ENCODE measurements at places on chromosomes 5 and 9.

DNA sequence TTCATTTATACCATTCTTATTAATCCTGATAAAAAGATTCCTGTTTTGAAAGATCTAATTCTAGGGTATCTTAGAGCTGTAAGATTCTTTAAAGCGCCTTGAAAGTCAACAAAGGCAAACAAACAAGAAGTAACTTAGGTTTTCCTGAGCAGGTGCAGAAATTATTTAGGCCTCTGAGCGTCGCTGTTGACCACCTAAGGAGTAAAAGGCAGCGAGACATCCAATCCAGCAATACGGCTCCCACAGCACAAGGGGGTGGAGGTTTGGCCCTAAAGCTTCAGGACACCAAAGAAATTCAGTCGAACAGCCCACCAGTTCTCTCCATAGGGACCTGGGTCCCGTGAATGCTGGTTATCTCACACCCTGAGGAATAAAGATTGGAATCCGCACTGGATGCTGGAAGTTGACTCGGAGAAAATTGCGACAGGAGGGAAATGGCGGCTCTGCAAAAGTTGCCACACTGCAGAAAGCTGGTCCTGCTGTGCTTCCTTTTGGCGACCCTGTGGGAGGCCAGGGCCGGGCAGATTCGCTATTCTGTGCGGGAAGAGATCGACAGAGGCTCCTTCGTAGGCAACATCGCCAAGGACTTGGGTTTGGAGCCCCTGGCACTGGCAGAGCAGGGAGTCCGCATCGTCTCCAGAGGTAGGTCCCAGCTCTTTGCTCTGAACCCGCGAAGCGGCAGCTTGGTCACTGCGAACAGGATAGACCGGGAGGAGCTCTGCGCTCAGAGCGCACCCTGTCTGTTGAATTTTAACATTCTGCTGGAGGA lies at the start of gene PCDHGA2:
TSS of gene PCDHGA2 (plus strand) at position 223 of the 769 bp plus-strand sequence.
- no peak for DNase-seq

DNA sequence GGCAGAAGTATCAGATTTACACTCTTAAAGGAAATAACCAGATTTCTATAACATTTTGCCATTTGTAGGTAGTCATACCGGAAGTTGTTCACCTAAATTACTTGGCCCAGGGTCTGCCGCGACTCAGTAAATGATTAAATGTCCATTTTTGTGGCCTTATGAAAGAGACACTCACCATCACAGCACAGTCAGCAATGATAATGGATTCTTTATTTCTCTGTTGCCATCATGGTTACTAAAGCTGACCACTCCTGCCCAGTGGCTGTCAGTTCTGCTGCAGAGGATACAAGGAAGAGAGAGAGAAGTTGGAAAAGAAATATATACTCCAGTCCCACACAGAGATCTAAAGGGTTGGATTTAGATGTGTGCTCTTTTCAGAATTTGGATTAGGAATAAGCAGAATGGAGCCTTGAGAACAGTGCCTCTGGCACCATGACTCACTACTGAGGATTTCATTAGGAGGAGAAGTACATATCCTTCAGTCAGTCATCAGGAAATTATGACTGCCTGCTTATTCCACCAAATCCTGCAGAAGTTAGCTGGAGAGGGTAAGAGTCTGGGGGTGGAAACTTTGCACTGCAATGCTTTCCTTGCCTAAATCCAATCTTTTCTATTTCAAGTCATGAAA lies 72.8 kb upstream of the EFNA5 start:
- no peak for DNase-seq

GRCh38 chr5:117212866-117213265 lies 638.2 kb upstream of the SEMA6A start:
- DNase-seq = no peak

DNA sequence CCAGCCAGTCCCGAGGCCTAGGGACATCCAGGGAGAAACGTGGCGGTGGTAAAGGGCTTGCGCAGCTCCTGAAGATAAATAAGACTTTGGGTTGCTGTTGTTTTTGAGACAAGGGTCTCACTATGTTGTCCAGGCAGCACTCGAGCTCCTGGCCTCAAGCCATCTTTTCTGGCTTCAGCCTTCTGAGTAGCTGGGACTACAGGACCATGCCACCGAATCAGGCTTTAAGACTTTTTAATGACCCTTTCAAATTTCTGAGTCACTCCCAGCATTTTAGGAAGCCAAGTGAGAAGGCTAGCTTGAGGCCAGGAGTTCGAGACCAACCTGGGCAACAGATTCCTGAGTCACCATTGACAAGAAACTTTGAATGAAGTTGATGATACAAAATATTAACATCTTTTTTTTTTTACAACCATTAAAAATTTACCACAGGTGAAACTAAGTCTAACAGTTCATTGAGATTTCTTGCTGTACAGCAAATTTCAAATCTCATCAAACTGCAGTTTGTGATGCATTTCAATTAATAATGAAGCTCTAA lies 817 bp upstream of the GNE start:
- no peak for DNase-seq

GRCh38 chr5:135309391-135310327 lies 89.4 kb downstream of the MACROH2A1 start:
- DNase-seq = no peak

GRCh38 chr5:39616131-39616530 lies 191.4 kb upstream of the DAB2 start:
- DNase-seq = no peak

DNA sequence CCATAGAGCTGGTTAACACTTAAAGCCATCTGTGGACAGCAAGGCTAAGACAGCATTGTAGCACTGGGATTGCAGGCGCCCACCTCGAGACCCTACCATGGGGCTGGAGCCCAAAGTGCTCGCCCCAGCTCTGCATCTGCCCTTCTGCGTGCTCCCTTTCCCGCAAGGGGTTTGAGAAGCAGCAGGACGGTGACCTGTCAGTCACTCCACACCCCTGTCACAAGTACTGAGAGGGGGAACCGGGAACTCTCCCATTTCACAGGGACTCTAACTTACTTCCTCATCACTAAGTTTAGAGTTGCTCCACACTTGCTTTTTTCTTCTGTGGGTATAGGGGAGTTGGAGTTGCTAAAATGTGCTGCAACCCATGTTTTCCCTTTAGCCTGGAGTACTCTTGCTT lies 273.2 kb downstream of the SMARCA2 start:
- DNase-seq = no peak

DNA sequence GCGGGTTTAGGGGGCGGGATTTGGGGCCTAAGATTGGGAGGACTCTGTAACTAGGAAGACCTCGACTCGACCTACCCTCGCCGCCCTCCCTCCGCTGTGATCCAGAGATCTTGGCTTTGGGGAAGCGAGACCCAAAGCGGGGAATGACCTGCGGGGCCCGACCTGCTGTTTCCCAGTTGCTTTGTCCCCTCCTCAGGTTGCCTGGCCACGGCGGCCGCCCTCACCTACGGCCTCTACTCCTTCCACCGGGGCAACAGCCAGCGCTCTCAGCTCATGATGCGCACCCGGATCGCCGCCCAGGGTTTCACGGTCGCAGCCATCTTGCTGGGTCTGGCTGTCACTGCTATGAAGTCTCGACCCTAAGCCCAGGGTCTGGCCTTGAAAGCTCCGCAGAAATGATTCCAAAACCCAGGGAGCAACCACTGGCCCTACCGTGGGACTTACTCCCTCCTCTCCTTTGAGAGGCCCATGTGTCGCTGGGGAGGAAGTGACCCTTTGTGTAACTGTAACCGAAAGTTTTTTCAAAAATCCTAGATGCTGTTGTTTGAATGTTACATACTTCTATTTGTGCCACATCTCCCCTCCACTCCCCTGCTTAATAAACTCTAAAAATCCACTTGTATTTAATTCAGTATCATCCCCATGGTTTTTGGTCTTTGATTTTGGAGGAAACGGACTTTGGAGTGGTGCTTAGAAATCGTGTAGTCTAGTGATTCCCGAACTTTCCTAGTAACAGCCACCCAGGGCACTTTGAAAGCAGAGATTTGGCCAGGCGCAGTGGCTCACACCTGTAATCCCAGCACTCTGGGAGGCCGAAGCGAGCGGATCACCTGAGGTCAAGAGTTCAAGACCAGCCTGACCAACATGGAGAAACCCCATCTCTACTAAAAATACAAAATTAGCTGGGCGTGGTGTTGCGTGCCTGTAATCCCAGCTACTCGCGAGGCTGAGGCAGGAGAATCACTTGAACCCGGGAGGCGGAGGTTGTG lies 878 bp downstream of the HIGD2A start:
- no peak for DNase-seq

DNA sequence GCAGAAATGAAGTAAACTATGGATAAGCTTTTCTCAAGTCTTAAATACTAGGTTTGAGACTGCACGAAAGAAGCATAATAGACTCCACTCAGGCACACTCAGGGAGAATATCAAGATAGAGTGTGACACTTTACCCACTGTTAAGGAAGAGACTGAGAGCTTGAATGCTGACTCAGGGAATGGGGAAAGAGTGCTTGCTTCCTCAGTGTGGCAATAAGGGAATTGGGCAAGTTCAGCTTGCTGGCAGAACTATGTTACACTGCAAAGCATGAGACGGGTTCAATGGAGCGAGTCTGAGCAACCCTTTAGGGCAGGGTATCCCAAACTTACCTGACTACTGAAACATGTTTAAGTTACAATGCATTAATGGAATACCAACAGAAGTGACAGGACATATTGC lies 237.7 kb upstream of the MEF2C start:
- DNase-seq = peak; percentile 49

- DNase-seq = no peak
Measured at GRCh38 chr5:6185574-6185973, 192.8 kb downstream of the MED10 start.

DNA sequence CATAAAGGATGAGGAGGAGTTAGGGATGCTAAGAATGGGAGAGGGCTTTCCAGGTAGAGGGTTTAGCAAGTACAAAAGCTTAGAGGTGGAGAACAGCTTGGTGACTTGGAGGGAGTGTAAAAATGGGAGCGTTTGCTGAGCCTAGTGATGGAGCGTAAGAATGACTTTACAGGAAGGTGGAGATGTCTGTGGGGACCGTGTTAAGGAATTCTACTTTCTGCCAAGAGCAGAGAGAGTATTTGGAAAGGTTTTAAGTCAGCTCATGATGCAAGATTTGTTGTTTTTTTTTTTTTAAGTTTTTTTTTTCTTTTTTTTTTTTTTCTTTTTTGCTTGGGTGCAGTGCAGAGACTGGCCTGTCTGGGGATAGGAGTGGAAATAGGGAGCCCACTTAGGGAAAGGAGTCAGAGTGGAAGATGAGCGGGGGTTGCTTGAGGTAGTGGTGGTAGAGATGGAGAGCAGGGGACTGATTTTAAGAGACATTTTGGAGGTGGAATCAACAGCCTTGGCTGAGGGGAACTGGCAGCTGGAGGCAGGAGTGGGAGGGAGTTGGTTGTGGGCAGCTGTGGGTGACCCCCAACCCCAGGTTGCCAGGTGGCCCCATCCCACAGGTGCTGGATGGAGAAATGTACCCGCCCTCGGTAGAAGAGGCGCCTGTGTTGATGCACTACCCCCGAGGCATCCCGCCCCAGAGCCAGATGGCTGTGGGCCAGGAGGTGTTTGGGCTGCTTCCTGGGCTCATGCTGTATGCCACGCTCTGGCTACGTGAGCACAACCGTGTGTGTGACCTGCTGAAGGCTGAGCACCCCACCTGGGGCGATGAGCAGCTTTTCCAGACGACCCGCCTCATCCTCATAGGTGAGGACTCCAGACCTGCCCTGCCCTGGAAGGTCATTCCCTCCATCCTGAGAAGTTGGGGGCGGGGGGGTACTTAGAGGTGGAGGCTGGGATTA lies 12.4 kb downstream of the PTGS1 start:
- no peak for DNase-seq

GRCh38 chr5:80275347-80275746 lies 19.5 kb upstream of the SERINC5 start:
- peak; percentile 27 for DNase-seq

DNA sequence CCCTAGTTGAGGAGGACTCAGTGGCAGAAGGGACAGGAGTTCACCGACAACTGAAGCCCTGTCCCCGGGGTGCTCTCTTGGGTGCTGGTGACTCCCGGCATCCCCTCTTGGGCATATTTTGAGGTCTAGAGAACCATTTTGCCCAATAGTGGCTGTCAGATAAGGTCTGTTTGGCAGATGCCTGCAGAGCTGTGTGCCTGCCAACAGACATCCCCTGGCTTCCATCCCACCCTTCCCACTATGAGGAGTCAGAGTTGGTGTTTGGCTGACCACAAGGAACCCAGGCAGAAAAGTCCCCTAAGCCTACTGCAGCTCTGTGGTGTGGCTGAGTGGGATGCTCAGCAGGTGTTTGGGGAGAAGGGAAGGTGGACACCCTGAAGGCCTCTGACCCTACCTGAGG lies 207.0 kb downstream of the AUH start:
- no peak for DNase-seq

DNA sequence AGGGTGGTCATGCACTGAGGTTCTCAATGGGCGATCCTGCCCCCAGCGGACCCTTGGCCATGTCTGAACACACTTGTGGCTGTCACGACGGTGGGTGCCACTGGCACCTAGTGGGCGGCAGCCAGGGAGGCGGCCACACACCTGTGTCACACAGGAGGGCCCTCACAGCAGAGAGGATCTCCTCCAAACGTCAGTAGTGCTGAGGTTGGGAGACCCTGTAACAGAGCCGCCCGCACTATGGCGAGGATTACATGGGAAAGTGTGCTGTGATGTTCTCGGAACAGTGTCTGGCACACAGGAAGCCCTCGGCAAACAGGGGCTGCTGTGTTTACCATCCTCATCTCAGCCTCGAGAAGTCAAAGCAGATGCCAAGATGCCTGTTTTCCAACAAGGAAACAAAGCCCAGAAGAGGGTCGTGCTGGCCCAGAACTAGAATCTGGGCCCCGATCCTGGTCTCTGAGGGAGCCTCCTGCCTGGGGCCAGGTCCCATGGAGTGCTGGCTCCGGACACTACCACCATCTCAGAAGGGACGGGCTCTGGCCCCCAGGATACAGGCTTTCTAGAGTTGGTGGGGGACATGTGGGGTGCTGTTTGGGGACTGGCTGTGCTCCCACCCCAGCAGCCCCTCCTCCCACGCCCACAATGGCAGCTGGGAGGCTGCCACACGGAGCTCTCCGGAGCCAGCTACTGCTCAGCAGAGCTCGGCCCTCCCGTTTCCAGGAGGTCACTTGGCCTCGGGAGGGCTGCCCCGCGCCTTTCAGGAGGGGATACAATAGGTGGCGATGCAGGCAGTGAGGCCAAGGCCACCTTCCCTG lies 48.2 kb downstream of the DBH start:
- no peak for DNase-seq

GRCh38 chr9:4716163-4716562 lies 24.8 kb downstream of the AK3 start:
- no peak for DNase-seq

DNA sequence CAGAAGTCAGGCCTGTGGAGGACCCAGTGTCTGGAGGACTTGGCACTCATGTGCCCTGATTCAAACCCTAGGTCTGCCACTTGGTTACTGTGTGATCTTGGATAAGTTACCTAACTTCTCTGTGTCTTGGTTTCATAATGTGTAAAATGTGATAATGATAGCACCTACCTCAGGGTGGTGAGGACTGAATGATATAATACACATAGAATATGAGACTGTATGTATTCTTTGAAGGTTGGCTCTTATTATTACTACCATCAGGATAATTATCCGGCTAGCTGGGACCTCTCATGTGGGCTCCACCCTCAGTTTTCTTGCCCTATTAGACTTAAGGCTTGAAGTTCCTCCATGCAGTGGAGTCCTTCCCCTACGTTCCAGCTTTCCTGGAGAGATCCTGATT lies 172.2 kb downstream of the COL23A1 start:
- DNase-seq = no peak

GRCh38 chr9:116644091-116644688 lies 42.9 kb upstream of the TRIM32 start:
- no peak for DNase-seq

- no peak for DNase-seq
Measured at GRCh38 chr9:130987738-130988399, 21.1 kb upstream of the LAMC3 start.

GRCh38 chr5:66643387-66643786 lies 47.2 kb downstream of the MAST4 start:
- DNase-seq = no peak

GRCh38 chr5:57033503-57033902 lies 81.6 kb upstream of the MIER3 start:
- DNase-seq = no peak

Data from Kasumi-1 (cell line).